Stimulated activated CD4-positive, alpha-beta T cell treated with anti-CD3 and anti-CD28 coated beads, Interleukin-15, amount 100 ng/mL, for 1 hour (primary cell): ENCODE measurements at places on chromosomes 5 and 9.

DNA sequence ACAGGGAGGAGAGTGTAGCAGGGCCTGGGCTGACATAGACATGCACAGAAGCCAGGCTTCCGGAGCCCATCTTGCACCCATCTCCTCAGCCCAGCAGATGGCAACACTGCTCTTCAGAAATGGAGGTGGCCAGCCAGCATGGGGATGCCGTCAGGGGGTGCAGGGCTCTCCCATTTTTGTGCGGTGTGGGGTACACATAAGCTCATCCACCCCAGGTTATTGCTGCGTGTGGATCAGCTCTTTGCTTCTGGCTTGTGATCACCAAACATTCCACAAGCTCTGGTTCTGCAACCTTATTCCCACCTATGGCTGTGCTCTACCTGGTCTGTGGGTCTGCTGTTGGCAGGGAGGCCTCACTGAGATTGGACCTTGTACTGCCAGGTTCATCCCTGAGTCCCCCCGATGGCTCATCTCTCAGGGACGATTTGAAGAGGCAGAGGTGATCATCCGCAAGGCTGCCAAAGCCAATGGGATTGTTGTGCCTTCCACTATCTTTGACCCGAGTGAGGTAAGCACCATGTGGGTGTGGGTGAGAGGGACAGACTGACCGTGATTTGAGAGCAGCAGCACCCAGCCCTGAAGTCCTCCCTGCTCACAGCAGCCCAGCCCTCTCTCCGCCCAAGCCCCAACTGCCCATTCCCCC is 17.3 kb downstream of the SLC22A5 start:
- peak; percentile 55 for DNase-seq

DNA sequence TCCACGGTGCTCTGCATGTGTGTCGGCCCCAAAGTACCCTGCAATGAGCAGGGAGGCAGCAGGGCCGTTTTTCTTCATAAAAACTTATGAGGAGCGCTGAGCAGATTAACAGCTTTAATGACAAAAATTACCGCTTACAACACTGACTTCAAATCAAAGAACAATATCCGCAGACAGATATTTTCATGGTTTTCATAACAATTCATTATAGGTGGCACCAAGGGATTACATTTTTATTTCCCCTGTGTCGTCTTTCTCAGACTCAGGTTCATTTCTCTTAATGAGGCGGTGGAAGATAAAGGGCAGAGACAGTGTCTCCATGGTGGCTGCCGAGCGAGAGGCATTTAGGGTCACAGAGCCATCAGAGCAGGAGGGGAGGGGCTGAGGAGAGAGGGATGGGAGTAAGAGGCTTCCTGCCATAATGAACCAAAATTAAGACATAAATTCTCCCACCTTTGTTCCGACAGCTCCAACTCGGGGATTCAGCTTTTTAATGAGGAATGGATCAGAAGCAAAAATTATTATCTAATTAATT is 240.7 kb upstream of the CLINT1 start:
- no peak for DNase-seq

DNA sequence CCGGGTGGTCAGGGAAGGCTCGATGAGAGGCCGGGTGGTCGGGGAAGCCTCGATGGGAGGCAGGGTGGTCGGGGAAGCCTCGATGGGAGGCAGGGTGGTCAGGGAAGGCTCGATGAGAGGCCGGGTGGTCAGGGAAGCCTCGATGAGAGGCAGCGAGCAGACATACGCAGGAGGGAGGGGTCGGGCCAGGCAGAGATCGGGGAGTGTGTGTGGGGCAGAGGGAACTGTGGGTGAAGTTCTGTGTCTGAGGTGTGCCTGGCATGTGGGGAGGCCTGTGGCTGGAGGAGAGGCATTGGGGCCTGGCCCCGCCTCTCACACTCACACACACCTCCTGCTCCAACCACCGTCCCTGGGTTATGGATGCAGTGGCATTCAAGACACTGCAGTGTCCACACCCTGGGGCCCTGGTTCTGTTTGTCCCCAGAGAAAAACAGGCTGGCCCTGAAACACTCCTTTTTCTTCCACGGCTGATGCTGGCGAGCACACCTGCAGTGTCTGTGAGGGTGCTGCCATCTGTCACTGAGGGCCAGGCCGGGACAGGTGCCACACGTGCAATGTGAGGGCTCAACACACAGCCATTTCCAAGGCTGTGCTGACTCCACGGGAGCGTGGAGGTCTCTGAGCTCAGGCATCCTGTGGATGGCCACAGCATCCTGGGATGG is 6.5 kb upstream of the PLEKHG4B start:
- DNase-seq, result no peak

- DNase-seq, result no peak
Measured at GRCh38 chr5:150073086-150073625, 13.2 kb downstream of the CSF1R start.

GRCh38 chr9:10605388-10605787 is 7.4 kb downstream of the PTPRD start:
- DNase-seq, result no peak

DNA sequence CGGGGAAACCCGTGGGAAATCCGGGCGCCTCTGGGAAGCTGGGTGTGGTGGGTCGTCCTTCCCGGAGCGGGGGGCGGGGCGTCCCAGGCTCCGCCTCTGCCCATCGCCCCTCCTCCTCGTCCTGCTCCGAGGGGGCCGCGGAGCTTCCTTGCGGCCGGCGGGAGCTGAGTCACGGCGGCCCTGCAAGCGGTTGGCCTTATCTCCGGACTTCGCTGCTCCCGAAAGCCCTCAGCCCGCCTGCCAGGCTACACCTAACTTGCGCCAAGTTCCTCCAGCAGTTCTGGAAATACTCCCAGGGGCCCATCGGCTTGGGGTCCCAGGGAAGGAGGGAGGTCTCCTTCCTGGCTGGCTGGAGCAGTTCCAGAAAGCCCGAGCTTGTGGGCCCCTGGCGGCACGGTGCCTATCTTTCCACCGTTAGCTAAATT is 54.1 kb upstream of the CDKN2AIPNL start:
- peak; percentile 43 for DNase-seq

DNA sequence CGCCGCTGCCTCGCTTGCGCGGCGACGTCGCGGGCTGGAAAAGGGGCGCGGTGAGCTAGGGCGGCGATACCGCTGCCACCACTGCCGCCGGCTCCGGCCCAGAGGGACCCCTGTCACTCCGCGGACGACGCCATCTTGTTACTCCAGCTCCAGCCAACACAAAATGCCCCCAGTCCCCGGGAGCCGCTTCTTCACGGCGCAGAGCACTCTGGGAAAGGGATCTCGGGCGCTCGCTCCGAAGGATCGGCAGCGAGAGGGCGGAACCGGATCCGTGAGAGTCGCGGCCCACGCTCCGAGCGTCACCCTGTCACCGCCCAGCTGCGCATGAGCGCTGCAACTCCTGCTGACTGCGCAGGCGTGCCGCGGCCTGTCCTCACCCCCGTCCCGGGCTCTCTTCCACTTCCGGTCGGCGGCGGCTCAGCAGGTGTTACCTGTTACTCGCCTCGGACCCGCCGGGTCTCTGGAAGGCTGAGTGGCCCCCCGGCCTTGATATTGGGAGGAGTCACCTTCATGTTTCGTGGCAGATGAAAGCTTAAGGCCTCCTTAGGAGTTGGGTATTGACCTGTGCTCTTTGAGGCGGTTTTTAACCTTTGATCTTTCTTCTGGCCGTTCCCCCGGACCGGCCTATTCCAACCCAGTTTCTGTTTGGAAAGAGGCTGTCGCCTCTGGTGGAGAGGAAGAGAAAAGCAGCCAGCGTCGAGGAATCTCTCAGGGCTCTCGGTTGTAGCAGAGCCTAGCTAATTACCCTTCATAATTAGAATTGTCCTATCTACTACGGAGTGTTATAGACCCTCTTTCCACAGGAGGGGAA is at the start of gene CSNK1A1:
CSNK1A1 (minus strand) TSS at position 213 of the 811 bp plus-strand sequence. CDS start 475 bp downstream, outside the sequence.
- DNase-seq, result peak; percentile 99

DNA sequence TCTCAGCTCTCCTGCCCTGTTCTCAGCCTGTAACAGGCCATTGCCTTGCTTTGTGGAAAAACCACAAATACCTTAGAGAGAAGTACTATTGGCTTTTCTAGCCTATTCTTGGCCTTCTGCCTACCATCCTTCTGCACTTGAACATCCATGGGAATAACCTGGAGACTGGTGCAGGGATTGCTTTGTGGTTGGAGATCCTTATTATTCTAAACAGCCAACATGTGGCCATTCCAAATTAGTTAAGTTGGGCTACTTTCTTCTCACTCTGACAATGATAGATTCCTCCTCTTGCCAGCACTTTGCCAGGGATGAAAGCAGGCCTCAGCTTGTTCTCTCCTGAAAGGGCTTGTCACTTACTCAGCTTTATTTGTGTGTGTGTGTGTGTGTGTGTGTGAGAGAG is 240.4 kb downstream of the GLIS3 start:
- no peak for DNase-seq
